ENCODE measurements at places on chromosomes 16 and 17. TPM values are rescaled to one million over a fixed set of nuclear protein-coding genes. Genes with fewer than 3 reads are reported as not detected.
A peak's percentile ranks its signal among the peaks of the same experiment; 100 is the strongest.

DNA sequence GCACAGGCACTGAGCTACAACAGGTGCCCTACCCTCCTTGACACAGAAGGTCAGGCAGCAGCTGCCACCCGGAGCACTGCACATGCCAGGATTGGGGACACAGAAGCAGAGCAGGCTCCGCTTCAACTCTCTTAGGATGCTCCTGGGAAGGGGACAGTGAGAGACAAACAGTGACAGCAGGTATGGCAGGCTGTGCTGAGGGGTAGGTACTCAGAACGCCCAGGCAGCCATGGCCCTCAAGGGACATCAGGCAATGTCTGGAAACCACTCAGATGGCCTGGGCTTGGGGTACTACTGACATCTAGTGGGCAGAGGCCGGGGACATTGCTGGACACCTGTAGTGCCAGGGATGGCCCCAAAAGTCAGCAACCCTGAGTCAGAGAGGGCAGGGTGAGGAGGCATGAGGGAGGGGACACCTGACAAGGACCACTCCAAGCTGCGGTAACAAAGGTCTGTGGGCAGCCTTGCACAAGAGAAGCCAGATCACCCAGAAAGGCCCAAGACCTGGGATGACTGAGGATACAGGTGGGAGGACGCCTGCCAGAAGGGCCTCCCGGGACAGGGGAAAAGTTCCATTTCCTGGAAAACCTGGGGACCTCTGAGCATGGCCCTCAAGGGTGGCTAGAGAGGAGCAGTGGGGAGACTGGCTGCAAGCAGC, 21.2 kb downstream of the PEMT start:
- DNase-seq = peak; percentile 70

DNA sequence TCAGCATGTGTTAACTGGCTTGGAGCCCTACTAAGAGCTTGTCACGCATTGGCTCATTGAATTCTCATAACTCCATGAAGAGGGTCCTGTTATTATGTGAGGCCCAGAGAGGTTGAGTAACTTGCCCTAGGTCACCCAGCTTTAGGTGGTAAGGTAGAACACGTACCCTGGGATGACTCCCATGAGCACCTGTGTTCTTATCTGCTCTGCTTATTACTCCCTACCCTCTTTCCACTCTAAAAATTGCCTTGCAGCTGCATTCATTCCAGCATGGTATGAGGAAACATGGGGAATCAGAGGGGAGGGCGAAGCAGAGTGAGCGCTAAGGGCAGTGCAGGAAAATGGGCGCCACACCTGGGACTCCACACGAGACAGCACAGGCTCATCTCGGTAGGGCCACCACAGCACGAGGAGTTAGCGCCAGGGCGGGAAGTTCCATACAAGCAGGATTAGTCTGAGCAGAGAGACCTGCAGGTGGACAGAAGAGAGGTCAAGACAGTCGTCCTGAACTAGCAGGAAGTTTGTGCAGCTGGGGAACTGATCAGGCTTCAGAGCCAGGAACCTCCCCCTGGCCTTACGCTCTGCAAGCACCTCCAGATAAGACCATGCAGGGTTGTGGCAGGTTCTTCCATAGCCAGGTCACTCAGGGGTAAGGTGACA, 10.1 kb downstream of the COPZ2 start:
- DNase-seq = no peak

DNA sequence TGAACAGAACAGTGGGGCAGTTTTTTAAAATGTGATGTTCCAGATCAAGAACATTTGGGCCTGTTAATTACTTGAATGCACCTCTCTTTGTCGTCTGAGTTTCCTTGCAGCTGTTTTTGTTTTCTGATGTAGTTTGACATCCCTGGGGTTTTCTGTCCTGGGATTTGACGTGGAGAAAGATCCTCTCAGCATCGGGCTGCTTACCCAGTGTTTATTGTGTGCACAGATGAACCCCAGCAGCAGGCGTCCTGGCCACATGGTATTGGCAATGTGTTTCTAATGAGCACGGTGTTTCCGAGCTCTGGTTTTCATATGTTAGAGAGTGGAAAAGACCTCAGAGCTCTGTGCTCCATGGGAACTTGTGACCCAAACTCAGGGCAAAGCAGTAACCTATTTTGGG, 191.1 kb upstream of the IRX3 start:
- no peak for DNase-seq

GRCh38 chr16:84574191-84574590, 43.7 kb downstream of the COTL1 start:
- no peak for DNase-seq

DNA sequence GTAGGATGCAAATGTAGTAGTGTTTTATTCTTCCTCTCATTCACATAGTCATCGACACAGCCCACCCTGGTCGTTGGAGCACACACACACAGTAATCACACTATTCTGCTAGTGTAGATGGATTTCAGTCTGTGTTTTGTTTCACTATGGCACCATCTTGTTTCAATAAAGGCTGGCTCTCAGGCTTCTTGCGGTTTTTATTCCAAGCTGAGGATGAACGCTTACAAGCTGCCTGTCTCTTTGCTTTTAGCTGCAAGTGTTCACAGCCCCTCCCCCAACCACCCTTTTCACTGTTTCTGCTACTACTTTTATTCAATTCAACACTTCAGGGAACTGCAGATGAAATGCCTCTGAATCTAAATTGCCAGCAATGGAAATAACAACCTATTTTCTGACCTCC, 140.9 kb upstream of the PMFBP1 start:
- peak; percentile 34 for DNase-seq

DNA sequence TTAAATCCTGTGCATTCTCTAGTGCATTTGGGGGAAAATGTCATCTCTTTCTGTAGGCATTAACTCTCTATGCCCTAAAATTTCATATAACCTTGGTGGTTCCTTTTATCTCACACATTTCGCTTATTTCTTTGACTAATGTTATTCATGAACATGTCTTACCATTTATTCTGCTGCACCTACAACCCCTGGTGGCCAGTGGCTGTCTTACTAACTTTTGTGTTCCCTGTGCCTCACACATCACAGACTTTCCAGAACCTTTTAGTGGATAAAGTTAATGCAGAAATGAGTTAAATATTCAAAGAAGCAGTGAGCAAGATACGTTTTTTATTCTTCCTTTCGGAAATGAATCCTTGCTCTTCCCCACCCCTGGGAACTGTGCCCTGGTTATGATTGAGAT, 111.9 kb downstream of the CDH13 start:
- DNase-seq = no peak

GRCh38 chr16:15837761-15838160, 19.1 kb downstream of the MYH11 start:
- DNase-seq = no peak

- DNase-seq = no peak
Measured at GRCh38 chr16:57634171-57634570, 5.7 kb downstream of the ADGRG1 start.

- DNase-seq = no peak
Measured at GRCh38 chr17:46171939-46172338, 21.3 kb downstream of the KANSL1 start.

GRCh38 chr16:67260426-67261063, 11.8 kb downstream of the SLC9A5 start:
- peak; percentile 74 for DNase-seq

GRCh38 chr16:70598937-70599503, 47.3 kb upstream of the IL34 start:
- no peak for DNase-seq

DNA sequence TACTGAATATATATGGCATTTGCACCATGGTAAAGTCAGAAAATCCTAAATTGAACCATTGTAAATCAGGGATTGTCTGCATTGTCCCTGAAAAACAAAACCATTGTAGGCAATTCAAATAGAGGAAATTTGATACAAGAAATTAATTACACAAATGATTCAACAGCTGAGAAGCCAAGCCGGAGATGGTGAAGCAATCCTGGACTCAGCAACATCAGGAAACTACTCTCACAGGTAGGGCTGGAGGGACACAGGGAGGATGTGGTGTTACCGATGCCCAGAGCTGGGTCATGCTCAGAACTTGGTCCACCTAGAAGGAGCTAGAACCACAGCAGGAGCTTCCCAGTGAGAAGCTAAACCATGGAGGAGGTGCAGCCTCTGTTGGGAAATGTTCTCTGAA, 18.5 kb upstream of the SCNN1B start:
- DNase-seq = no peak

DNA sequence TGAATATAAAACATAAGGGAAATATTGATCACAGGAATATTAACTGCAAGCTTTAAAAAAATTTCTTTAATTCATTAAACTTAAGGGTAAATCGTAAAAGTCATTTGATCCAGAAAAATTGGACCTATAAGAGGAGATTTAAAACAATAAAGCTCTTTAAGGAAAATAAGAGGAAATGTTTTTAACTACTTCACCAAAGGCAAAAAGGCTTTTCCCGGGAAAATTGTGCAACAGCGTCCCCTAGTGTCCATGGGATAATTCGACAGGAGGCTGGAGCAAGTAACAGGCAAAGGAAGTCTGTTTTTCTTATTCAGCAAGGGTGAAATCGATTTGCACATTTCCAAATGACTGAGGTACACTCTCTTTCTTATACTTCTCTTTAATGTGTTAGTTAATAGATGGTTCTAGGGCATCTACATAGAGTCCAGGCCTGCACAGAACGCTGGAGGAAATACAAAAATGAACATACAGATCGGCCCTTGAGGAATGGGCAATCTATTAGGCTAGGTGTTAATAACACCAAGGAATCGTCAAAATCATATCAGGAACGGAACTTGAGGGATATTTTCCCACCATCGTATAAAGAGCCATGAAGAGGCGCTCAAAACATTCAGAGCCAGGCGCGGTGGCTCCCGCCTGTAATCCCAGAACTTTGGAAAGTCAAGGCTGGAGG, 61.4 kb downstream of the ZNF18 start:
- peak; percentile 71 for DNase-seq

DNA sequence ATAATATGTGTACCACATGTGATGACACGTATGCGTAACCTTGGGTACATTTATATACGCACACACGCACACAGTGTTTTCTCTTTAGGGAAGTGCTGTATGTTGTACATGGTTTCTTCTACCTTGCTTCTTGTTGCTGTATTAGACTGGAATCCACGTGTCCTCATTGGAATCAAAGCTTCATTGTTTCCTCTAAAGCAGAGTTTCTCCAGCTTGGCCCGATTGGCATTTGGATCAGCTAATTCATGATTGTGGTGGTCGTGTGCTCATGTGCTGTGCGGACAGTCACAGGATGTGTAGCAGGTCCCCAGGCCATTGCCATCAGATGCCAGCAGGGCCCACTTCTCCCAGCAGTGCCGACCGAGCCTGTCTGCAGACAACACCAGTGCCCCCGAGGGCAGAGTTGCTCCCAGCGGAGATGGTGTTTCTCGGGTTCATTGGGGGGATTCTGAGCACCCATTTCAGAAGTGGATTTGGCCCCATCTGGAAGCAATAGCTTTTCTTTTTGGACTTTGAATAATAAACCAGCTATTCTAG, 148.4 kb downstream of the RPTOR start:
- DNase-seq = no peak

GRCh38 chr17:81313776-81314397, 18.8 kb upstream of the SLC38A10 start:
- DNase-seq = no peak

- DNase-seq = peak; percentile 73
Measured at GRCh38 chr17:6279659-6280058, 155.3 kb downstream of the AIPL1 start.

GRCh38 chr16:11007714-11008280, 63.4 kb downstream of the CLEC16A start:
- no peak for DNase-seq

DNA sequence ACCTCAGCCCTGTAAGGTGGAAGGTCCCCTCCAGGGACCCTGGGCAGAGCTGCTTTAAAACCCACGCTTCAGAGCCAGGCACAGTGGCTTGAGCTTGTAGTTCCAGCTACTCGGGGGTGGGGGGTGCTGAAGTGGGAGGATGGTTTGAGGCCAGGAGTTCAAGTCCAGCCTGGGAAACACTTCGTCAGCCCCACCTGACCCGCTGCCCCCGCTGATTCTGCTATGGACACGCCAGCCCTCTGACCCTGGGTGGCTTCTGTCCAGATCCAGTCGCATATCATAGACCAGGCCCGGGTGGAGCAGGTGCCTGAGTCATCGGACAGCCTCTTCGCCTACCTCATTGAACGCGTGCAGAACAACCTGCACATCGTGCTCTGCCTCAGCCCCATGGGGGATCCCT, 35.2 kb upstream of the KDM6B start:
- DNase-seq = no peak

The NOMO2 gene
- 92.8 TPM for total RNA-seq

The TVP23B gene
- total RNA-seq = 70.0 TPM

The KRT25 gene
- not detected for total RNA-seq

The ITPRIPL2 gene
- total RNA-seq = 20.1 TPM

The GUCY2D gene
- not detected for total RNA-seq

The CTNS gene
- total RNA-seq = 28.7 TPM

All from hepatocyte (in vitro differentiated cells).